ENCODE measurements at places on chromosomes 1 and 21. TPM values are rescaled to one million over a fixed set of nuclear protein-coding genes. Genes with fewer than 3 reads are reported as not detected.

GSTM1 gene
- not detected for total RNA-seq

SAMD13 gene
- 0.51 TPM for total RNA-seq

- peak; percentile 48 for DNase-seq
These were observed 18.7 kb downstream of the SLC9A1 start for GRCh38 chr1:27136236-27136551.

GRCh38 chr21:32712043-32712442 lies 15.8 kb downstream of the SYNJ1 start:
- no peak for DNase-seq

- DNase-seq: no peak
These were observed 20.8 kb downstream of the SSR2 start for GRCh38 chr1:155999964-156000363.

GRCh38 chr1:79817031-79817560 lies 810.6 kb upstream of the ADGRL4 start:
- no peak for DNase-seq

DNA sequence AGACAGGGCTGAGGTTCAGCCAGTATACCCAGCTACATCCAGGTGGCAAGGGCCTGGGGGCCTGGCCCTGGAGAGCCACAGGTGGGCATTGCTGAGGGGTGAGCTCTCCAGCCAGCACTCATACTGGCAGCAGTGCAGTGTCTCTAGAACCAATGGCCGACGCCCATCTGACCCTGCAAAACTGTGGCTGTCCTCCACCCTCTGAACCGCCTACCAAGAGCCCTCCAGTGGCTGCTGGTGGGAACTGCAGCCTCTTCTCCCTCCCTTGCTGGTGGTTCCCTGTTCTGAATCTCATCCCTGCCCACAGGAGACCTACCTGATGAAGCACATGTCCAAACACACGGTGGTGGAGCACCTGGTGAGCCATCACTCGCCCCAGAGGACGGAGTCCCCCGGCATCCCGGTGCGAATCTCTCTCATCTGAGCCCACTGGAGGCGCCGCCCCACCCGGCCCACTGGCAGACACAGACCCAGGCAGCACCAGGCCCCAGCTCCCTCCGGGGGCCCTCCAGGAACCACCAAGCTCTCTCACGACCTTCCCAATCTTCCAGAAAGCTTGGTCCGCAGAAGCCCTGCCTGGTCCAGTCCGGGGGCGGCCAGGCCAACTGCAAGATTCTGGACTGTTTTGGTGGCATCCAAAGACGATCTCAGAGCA lies 22.1 kb downstream of the A3GALT2 start:
- DNase-seq: peak; percentile 75

DNA sequence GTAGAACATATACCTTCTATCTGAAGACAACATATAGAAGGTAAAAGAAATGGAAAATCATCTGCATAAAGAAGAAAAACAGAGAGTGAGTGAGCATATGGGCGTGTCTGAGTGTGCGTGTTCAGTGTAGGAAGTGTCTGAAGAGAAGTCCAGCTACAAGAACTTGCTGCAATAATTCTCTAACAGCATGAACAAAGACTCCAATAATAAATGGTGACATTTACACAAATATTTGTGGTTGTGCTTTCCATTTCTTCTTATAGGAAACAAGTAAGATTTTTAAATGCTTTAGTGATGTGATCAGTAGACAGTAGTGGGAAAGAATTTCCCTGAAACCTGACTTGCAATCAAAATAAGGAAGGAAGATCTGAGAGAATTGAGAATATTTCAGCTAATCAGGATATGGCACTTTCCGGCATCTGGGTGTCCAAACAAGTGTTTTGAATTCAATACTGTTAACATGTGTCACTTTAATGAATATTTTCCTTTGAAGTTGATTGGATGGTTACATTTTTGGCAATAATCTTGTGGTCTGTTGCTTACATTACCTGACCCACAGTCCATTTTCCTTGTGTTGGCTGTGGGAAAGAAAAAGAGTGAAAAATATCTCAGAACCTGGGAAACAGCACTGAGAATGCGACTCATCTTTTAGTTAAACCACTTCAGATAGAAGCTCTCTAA lies 154.0 kb downstream of the TGFB2 start:
- peak; percentile 85 for DNase-seq

GRCh38 chr1:179031284-179031683 lies 5.6 kb downstream of the FAM20B start:
- DNase-seq: no peak
